Psoas muscle (tissue), 8 donors: ENCODE measurements at places on chromosomes 16 and 17.

- H3K27ac ChIP-seq, result peak within 1 kb of the TSS; percentile 91
- H3K36me3 ChIP-seq, result no peaks in the 10 kb centered on the region
- peak within 1 kb of the TSS; percentile 87 for H3K4me3 ChIP-seq
- peak; percentile 96 for DNase-seq
- H3K27me3 ChIP-seq, result no peaks in the 10 kb centered on the region
Observed at GRCh38 chr17:43170766-43171585, at the start of gene NBR1. Gene NBR1 (plus strand): TSS chr17:43171214. CDS start chr17:43175800, 4,586 bp downstream.

- H3K36me3 ChIP-seq, result no peaks in the 10 kb centered on the region
- peaks cover 15% of the 10 kb centered on the region for H3K4me1 ChIP-seq
- no peak overlapping the region for H3K27ac ChIP-seq
- DNase-seq, result no peak
- H3K27me3 ChIP-seq, result no peaks in the 10 kb centered on the region
- H3K4me3 ChIP-seq, result no peak overlapping the region
Observed at GRCh38 chr16:82322177-82322576, 152.2 kb upstream of the MPHOSPH6 start.

GRCh38 chr17:34709158-34709754, 129.9 kb downstream of the TMEM132E start:
- DNase-seq, result no peak
- no peaks in the 10 kb centered on the region for H3K4me1 ChIP-seq
- peaks cover 6% of the 10 kb centered on the region for H3K27me3 ChIP-seq
- H3K36me3 ChIP-seq, result no peaks in the 10 kb centered on the region
- H3K27ac ChIP-seq, result no peak overlapping the region
- no peak overlapping the region for H3K4me3 ChIP-seq

DNA sequence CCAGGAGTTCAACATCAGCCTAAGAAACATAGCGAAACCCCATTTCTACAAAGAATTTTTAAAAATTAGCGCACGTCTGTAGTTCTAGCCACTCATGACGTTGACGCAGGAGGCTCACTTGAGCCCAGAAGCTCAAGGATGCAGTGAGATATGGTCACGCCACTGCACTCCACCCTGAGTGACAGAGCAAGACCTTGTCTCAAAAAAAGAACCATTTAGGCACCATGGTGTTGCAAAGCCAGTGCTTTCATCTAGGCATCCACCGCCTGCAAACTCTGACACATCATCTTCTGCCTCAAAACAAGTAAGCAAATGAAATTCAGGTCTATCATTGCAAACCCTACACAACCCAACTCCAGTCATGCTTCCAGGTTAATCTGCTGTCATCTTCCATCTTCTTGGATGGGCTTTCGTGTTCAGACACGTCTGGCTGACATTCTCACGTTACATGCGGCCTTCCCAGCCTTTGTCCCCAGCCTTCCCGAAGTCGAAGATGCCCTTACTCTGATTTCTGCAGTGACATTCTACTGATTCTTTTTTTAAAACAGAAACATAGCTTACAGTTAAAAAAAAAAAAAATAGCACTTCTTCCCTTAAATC, 8.9 kb downstream of the ANKRD11 start:
- no peak overlapping the region for H3K4me3 ChIP-seq
- H3K27ac ChIP-seq, result peak overlapping the region; percentile 64
- peaks cover 87% of the 10 kb centered on the region for H3K4me1 ChIP-seq

DNA sequence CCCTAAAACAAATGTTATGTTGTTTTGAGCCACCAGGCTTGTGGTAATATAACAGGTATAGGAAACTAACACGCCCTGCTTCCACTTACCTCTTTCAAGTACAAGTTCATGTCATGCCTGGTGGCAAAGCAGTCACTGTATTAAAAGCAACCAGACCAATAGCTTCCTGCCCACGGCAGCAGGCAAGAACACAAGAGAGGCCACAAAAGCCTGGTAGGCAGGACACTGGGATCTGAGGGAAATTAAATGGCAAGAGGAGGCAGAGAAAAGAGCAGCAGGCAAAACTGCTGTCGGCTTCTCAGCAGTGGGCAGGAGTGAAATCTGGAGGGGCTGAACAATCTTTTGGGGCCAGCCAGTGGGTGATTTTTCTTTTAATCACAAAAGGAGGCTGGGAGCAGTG, 2.2 kb downstream of the CYTH1 start:
- H3K4me1 ChIP-seq, result peaks cover 34% of the 10 kb centered on the region
- H3K36me3 ChIP-seq, result no peaks in the 10 kb centered on the region
- H3K27ac ChIP-seq, result peak overlapping the region; percentile 92
- H3K4me3 ChIP-seq, result peak overlapping the region; percentile 95
- DNase-seq, result no peak

DNA sequence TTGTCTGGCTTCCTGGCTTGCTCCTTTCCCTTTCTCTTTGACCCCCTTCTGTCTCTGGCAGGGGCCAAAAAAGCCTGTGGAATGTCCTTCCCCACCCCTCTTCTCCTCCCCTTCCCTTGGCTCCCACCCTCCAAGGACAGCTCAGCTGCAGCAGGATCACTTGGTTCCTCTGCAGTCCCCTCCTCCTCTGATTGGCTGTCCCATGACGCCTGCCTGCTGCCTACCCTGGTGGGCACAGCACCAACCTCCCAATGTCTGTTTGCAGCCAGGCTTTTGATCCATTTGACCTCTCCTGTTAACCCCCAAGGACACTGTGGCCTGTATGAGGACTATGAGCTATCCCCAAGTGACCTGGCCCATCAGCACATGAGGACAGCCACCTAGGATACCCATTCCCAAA, 14.8 kb upstream of the MTMR4 start:
- DNase-seq, result no peak
- peaks cover 6% of the 10 kb centered on the region for H3K4me1 ChIP-seq
- H3K27ac ChIP-seq, result no peak overlapping the region
- no peaks in the 10 kb centered on the region for H3K36me3 ChIP-seq

DNA sequence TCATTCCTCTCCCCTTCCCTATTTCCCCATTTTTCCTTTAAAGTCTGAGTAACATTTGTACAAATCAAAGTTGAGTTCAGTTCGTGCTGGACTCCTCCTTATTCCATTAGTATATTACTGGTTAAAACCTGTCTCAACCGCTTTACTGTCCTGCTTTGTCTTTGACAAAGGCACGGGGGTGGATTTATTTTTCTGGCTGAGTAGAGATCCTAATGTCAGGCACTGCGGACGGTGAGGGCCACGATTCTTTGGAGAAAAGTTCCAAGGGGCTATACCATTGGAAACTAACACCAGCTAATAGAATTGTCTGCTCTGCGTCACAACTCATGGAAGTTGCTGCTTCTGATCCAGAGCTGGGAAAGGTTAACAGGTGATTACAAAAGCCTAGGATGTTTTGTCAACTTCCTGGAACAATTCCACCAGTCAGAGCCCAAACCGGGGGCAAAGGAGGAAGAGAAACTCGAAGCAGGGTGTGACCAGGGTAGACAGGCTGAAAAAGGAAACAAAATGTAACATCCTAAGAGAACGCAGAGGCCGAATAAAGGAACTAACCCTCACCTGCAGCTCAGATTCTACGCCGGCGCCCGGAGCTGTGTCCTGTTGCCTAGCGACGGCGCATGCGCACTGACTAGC, 12.4 kb downstream of the TAT start:
- no peaks in the 10 kb centered on the region for H3K4me1 ChIP-seq
- peaks cover 30% of the 10 kb centered on the region for H3K27me3 ChIP-seq
- H3K36me3 ChIP-seq, result no peaks in the 10 kb centered on the region
- peak overlapping the region; percentile 21 for H3K27ac ChIP-seq
- no peak for DNase-seq
- H3K4me3 ChIP-seq, result peak overlapping the region; percentile 65

- H3K4me3 ChIP-seq, result peak overlapping the region; percentile 50
- H3K36me3 ChIP-seq, result no peaks in the 10 kb centered on the region
- H3K4me1 ChIP-seq, result peaks cover 34% of the 10 kb centered on the region
- peak overlapping the region; percentile 98 for H3K27ac ChIP-seq
Observed at GRCh38 chr17:32496395-32497073, 9.7 kb downstream of the CDK5R1 start.

- DNase-seq, result no peak
- no peak overlapping the region for H3K27ac ChIP-seq
Observed at GRCh38 chr17:9979463-9979995, 74.5 kb upstream of the RCVRN start.

GRCh38 chr16:52578007-52578828, 31.3 kb upstream of the TOX3 start:
- DNase-seq, result no peak
- no peaks in the 10 kb centered on the region for H3K4me1 ChIP-seq
- no peak overlapping the region for H3K27ac ChIP-seq
- no peaks in the 10 kb centered on the region for H3K36me3 ChIP-seq

DNA sequence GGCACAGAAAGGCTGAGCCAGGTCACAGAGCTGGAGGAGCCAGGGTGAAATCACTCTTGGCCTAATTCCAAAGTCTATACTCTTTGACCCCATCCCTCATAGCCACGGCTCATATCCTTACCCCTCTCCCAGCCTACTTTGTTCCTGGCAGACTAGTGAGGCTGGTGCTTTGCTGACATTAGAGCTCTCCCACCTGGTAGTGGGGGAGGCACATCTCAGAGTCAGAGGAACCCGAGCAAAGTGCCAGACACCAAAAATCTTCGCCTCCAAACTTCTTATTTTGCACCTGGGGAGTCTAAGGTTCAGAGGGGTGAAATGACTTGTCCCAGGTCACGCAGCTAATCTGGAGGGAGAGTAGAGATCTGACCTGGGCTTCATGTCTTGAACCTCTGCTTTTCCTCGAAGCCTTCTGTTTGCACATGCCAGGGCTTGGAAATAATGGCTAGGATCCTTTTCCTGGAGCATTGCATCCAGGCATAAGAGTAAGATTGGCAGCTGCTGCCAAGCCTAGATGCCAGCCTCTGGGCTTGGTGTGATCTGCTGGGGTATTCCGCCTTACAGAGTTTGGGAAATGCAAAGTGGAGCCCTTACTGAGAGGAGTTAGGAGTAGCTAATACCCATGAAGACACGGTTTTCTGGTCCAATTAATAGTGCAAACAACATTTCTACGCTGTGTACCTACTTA, 126.9 kb downstream of the SPACA3 start:
- no peak for DNase-seq
- H3K4me1 ChIP-seq, result no peaks in the 10 kb centered on the region
- no peak overlapping the region for H3K27ac ChIP-seq
- H3K27me3 ChIP-seq, result peaks cover 17% of the 10 kb centered on the region
- H3K36me3 ChIP-seq, result no peaks in the 10 kb centered on the region

DNA sequence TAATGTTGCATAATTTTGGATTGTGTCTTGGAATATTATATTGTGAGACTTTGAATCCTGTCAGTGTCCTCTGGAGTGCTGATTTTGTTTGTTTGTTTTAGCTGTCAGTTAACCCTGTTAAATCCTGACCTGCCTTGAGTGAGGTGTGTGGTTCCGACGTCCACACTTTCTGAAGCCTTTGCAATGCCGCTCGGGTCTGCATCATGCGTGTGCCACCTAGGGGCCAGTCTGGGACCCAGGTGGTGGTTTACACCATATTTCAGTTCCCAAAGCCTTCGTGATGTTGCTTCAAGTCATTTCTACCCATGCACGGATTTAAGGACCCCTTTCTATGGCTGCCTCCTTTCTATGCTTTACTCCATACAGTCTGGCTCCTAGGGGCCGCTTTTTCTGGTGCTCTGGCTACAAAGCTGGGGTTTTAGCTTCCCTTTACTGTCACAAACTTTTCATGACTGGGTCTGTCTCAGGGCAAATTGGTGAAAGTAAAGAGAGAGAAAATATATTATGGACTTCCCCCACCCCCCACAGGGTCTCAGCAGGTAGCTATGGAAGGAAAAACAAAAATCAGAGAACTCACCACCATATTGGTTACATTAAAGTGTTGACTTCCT, 11.4 kb upstream of the OR4D1 start:
- H3K27ac ChIP-seq, result no peak overlapping the region
- no peak for DNase-seq
- peaks cover 27% of the 10 kb centered on the region for H3K27me3 ChIP-seq
- H3K36me3 ChIP-seq, result no peaks in the 10 kb centered on the region
- H3K4me3 ChIP-seq, result no peak overlapping the region

- H3K27ac ChIP-seq, result no peak overlapping the region
- no peaks in the 10 kb centered on the region for H3K36me3 ChIP-seq
- no peaks in the 10 kb centered on the region for H3K4me1 ChIP-seq
Observed at GRCh38 chr16:49467540-49468372, 94.2 kb downstream of the C16orf78 start.

DNA sequence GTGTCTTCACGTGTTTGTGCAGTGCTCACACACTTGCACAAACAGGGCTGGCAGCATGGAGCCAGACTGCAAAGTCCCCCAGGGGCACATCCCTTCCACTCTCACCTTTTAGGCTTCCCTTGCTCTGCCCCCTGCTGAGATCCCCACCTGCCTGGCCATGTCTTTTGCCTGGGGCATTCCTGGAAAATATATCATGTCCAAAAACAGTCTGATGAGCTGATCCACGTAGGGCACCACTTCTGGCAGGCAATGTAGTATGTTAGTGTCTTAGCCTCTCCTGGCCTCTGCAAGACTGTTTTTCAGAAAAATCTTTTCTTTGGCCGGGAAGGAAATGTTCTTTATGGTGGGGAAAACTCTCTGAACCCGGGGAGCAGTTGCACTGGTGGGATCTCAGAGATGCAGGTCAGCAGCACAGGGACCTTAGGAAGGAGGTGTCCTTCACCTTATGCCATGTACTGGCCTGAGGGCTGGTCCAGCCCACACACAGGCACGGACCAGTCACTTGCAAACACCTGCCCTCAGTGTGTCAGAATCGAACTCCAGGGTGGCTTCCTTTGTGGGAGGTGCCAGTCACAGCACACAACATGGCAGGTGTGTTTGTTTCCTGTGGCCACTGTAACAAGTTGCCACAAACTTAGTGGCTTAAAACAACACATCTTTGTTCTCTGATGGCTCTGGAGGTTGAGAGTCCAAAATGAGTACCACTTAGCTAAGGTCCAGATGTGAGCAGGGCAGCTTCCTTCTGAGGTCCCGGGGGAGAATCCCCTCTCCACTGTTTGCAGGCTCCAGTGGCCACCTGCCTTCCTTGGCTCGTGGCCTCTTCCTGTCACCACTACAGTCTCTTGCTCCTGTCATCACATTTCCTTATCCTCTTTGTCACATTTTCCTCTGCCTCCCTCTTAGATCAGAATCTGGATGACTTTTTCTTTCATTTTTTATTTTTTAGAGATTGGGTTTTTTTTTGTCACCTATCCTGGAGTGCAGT, 46.6 kb downstream of the MPRIP start:
- peaks cover 25% of the 10 kb centered on the region for H3K36me3 ChIP-seq
- no peak for DNase-seq
- peak overlapping the region; percentile 81 for H3K27ac ChIP-seq
- H3K4me1 ChIP-seq, result peaks cover 80% of the 10 kb centered on the region

DNA sequence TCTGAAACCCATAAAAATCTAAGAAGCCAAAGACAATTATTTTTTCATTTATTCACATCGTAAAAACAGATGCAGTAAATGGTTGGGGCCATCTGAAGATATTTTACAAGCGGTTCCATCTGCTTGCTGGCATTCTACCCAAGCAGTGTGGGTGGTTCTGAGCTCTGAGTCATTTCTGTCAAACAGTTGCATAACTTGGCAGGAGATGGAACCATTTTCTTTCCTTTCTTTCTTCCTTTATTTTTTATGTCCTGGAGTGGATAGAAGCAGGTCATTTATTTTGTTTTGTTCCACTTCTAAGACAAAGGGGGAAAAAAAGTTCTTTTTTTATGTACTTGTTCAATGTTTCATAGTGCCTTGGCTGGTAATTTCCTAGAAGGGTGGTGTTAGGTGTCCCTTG, 1151.9 kb upstream of the GOT2 start:
- H3K4me3 ChIP-seq, result no peak overlapping the region
- no peaks in the 10 kb centered on the region for H3K4me1 ChIP-seq
- DNase-seq, result peak; percentile 28
- H3K27me3 ChIP-seq, result no peaks in the 10 kb centered on the region

GRCh38 chr17:37604556-37604955, 4.7 kb downstream of the SYNRG start:
- H3K4me1 ChIP-seq, result peaks cover 22% of the 10 kb centered on the region
- no peaks in the 10 kb centered on the region for H3K36me3 ChIP-seq
- H3K27me3 ChIP-seq, result no peaks in the 10 kb centered on the region
- no peak overlapping the region for H3K27ac ChIP-seq
